Stimulated activated CD8-positive, alpha-beta memory T cell treated with anti-CD3 and anti-CD28 coated beads, Interleukin-4, amount 100 ng/mL, for 1 hour (primary cell): ENCODE measurements at places on chromosomes 7 and 10.

GRCh38 chr10:124212702-124213101 is 119.3 kb upstream of the CHST15 start:
- no peak for DNase-seq

- DNase-seq: no peak
Observed at GRCh38 chr7:27615420-27616185, 47.1 kb downstream of the HIBADH start.

GRCh38 chr10:18474118-18474455 is 177.3 kb downstream of the NSUN6 start:
- no peak for DNase-seq

DNA sequence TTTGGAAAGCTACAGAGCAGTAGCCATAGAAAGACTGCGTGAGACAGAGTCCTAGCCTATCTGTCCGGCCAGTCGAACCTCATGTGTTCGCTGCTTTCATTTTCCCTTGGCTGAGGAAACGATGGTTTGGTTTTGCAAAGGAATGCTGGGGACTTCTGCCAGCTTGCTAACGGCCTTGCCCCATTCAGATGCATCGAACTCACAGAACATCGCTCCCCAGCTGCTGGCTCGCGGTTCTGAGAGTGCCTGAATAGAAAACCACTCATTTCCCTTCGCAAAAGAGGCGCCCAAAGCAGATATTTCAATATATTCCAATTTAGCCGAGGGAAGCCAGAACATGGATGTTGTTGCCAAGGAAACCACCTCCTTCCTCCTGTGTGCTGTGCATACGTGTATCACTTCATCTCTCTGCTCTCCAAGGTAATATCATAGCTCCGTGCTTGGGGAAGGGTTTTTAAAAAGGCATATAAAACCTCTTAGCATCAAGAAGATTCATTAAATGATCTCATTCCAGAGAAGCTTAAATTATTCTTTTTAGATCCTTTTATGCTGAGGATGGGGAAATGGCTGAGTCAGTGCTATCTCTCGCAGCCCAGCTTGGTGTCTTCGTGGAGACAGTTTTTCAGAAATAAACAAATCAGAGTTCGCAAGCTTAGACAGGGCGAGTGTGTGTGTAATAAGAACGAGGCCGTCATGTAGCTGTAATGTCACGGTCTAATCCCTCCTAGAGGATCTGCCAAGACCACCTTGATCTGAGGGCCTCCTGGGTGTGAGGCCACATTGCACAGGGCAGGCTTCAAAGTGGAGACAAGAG is 215.2 kb downstream of the RPS24 start:
- no peak for DNase-seq

DNA sequence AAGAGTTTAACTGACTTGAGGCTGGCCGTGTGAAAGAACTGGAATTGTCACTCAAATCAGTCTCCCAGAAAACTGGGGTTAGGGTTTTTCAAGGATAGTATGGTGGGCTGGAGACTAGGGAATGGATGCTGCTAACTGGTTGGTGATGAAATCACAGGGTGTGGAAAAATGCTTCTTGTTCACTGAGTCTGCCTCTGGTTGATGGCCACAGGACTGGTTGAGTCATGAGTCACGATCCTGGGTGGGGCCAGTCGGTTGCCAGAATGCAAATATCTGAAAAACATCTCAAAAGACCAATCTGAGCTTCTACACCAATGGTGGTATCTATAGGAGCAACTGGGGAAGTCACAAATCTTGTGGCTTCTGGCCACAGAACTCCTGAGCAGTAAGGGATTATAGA is 16.3 kb upstream of the BAMBI start:
- DNase-seq: no peak
